Stimulated activated CD4-positive, alpha-beta T cell treated with anti-CD3 and anti-CD28 coated beads, Interleukin-2, amount 100 ng/mL, for 48 hours (primary cell): ENCODE measurements at places on chromosomes 3 and 15.

DNA sequence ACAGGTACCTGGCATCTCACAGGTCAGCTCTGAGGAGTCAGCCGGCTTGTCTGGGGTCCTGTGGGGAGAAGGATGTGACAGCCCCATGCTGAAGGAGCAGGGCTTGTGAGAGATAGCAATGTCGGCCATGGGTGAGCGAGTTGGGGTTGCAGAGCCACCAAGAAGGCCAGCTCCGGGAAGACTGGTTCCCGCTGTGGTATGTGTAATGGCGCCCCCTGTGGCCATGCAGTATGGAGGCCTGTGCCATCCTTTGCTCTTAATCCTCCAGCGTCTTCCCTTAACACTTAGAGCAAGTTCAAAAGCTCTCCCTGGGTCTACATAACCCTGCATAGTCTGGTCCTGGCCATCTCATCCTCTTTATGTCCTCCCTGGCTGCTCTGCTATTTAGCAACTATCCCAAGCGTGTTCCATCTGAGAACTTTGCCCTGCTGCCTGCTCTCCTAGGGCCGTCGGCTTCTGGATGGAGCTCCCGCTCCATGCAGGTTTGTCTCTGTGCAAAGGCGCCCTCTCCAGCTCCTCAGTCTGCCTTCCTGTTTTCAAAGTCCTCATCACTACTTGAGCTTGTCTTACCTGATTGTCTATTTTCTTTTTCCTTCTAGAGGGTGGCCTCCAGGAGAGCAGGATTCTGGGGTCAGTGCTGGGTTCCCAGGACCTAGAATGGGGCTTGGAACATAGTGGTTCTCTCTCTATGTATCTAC lies 40.8 kb upstream of the IQCF6 start:
- peak; percentile 5 for DNase-seq

GRCh38 chr3:116007000-116007399 lies 383.7 kb downstream of the GAP43 start:
- no peak for DNase-seq

- peak; percentile 18 for DNase-seq
Measured at GRCh38 chr15:58043192-58043903, 22.2 kb downstream of the ALDH1A2 start.

- DNase-seq, result no peak
Measured at GRCh38 chr3:187022403-187023029, 92.2 kb downstream of the ST6GAL1 start.

- DNase-seq, result no peak
Measured at GRCh38 chr3:188133219-188133618, 20.7 kb upstream of the LPP start.

- no peak for DNase-seq
Measured at GRCh38 chr3:851098-851790, 241.6 kb upstream of the CNTN6 start.

DNA sequence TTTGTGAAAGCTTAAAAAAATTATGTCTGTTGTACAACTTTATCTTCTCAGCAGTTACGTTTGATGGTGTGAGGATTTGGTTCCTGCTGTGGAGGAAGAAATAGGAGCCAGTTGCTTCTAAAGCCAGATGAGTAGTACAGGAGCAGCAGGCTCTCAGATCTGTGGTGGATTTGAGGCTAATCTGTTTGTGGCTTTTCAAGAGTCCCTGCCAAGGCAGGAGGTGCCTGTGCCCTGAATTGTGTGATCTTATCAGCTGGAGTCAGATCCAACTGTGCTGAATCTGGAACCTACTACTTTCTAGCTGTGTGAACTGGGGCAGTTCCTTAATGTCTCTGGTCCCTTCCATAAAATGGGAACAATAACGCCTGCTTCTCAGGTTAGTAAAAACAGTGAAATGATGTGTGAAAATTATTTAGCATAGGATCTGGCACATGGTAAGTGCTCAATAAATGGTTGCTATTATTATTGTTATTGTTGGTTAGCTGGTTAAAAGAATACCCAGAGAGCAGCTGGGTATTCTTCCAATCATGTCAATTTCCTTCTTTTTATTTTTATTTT lies 7.7 kb downstream of the CLDN11 start:
- DNase-seq, result no peak

DNA sequence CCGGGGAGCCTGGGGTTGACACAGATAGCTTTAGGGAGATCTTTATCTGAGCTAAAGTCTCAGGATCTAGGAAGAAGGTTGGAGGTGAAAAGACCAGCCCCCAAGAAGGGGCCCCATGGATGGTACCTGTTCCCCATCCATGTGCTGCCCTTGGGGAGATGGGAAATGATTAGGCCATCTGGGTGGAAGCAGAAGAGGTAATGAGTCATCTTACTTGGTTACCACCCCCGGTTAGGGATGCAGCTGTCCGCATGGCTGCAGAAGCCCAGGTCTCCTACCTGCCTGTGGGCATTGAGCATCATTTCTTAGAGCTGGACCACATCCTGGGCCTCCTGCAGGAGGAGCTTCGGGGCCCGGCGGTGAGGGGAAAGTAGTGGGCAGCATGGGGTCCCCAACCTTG lies 3.1 kb upstream of the CPLX3 start:
- DNase-seq, result no peak

DNA sequence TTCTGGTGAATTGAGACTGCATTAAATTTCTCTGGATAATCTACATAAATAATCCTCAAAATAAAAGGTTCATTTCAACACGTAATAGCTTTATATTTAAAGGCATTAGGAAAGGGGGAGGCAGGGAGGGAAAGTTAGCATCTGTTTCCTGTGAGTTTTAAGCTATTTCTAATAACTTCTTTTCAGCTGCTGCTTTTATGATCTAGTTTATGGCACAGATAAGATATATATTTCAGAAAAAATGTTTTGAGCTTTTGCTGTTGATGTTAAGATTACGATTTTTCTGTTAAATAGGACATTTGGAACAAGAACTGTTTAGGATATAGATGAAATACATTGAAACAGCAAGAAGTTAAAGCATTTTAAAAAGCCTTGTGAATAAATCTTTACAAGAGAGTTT lies 30.0 kb downstream of the UBE2E1 start:
- no peak for DNase-seq

GRCh38 chr3:136728918-136729317 lies 23.3 kb downstream of the STAG1 start:
- no peak for DNase-seq

DNA sequence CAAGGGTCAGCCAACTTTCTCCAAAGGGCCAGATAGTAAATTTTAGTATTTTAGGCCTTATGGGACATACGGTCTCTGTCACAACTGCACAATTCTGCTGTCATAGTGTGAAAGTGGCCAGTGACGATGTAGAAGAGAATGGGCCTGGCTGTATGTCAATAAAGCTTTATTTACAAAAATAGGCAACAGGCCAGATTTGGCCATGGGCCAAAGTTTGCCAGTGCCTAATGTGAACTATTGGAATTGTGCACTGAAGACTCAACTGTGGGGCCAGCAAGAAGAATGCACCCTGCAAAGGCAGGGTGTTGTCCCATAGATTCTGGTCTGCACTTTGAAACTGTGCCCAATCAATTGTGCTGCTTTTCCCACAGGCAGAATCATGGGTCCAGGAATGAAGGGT lies 69.4 kb upstream of the PRR23E start:
- DNase-seq, result no peak

DNA sequence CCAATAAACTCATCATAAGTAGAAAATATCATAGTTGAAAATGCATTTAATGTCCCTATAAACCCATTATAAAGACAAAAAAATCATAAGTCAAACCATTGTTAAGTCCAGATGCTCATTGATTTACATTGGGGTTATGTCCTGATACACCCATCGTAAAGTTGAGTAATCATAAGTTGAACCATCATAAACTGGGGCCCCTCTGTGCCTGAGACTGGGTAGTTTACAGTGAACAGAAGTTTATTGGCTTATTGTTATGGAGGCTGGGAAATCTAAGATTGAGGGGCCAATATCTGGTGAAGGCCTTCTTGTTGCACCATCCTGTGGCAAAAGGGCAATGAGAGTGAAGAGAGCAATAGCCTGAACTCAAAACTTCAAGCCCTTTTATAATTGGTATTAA lies 10.6 kb downstream of the MKRN3 start:
- DNase-seq, result no peak

GRCh38 chr15:48775546-48775945 lies 35.3 kb downstream of the CEP152 start:
- DNase-seq, result no peak

- DNase-seq, result no peak
Measured at GRCh38 chr3:58668247-58668646, 1.7 kb upstream of the FAM3D start.

DNA sequence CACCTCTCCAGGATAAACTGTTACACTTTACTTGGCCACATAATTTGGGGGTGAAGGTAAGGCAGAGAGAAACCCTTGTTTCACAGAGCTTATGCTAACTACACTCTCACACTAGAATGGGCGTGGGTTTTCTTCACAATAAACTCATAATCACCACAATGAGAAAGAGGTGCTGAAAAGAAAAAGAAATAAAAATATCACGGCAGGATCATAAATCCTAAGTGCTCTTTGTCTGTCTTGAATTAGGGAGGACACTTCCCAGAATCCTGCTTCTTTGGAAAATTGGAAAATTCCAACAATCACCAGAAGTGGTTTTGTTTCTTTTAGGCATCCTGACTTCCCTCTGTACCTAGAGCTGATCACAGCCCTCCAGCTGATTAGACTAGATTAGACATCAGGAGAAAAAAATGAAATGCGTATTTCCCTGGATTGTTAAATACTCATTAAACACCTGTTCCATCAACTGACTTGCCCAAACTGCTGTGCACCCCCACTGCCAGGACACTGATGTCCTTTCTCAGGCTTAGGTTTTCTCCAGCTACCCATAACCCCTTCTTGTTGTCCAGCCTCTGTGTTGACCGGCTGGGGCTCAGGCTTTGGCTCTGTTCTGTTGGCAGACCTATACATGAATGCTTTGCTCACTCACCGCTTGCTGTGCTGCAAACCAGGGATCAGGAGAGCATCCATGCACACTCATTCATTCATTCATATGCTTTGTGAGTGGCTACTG lies 41.6 kb upstream of the ACKR4 start:
- no peak for DNase-seq

DNA sequence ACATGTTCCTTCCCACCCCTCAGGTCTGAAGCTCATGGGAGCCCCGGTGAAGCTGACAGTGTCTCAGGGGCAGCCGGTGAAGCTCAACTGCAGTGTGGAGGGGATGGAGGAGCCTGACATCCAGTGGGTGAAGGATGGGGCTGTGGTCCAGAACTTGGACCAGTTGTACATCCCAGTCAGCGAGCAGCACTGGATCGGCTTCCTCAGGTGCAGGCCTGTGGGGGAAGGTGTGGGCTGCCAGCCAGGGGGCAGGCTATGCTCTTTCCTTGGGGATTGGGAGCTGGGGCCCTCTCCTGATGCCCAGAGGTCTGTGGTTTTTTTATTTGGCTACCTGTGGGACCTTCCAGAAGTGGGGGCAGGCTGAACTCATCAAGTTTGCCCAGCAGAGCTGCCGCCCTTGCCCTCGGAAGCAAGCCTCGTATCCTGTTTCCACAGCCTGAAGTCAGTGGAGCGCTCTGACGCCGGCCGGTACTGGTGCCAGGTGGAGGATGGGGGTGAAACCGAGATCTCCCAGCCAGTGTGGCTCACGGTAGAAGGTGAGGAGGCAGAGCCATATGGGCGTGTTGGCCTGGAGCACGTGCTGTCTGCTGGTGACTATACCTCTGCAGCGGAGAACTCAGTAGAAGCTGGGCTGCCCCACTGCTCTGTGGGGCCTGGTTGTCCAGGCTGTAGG lies 2.2 kb downstream of the TYRO3 start:
- no peak for DNase-seq
